ENCODE measurements at places on chromosomes 11 and 22.

GRCh38 chr11:78499971-78500370 is 74.7 kb downstream of the NARS2 start:
- no peak for DNase-seq

GRCh38 chr22:44424867-44425693 is 73.0 kb downstream of the RTL6 start:
- DNase-seq, result no peak

DNA sequence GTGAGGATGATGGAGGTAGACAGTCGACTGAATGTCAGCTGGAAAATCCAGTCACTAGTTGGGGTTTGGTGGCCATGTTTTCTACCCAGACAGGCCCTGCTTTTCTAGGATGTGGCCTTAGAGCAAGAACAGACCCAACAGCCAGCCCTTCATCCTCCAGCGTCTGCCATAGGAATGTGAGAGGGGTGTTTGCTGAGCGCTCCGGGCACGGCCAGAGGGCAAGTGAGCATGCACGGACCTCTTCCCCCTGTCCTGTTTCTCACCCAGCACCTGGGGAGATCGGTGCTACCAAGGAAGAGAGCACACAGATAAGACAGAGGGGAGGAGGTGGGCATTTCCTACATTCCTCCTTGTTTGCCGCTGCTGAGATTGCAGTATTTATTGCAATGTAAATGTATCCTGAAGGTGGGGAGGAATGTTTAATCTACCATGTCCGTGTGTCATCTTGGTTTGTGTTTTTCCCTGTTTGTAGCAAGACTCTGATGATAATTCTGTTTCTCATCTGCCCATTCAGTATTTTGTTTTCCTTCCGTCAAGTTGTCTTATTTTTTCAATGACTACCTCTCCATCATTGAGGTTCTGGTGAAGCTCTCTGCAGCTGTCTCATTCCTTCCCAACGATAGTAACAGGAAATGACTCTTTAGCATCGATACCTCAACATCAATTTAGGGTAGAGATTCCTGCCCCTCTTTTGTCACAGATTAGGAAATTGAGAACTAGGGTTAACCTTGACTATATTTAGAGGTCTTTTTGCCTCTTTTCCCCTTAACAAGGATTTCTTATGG is 4.9 kb upstream of the ATF4 start:
- DNase-seq, result no peak

DNA sequence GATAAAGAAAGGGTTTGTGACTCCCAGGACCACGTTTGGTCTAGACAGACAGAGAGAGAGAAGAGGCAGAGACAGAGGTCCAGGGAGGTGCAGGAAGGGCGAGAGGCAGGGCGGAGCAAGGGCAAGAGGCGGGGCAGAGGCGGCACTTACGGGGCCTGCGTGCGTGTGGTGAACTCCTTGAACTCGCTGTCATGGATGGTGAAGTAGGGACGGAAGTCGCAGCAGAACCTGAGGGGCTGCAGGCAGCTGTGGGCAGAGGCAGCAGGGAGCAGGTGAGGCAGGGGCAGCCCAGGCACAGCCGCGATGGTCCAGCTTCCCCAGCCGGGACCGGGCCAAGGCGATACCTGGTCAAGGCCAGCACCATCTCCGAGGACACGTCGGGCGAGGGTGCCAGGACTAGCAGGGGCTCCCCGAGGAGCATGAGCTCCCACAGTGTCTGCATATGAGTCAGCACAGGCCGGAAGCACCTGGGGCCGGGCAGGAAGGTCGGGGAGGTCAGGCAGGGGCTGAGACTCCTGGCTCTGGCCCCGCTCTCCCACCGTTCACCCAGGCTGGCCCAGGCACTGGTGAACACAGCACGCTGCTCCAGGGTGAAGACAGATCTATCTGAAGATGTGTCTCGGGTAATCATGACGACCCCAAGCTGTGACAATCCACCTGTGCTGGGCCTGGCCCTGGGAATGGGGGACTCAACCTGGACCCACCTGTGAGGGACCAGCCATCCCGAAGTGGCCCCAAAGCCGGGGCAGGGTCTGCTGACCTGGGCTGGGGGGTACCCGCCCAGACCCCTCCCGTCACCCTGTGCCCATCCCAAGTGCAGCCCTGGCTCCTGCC is 7.2 kb upstream of the PLXNB2 start:
- peak; percentile 64 for DNase-seq

- no peak for DNase-seq
These were observed 25.7 kb downstream of the DRICH1 start for GRCh38 chr22:23606204-23607131.

GRCh38 chr11:64210301-64211020 is 3.9 kb downstream of the FERMT3 start:
- DNase-seq, result no peak

GRCh38 chr11:17351172-17351509 is 459 bp upstream of the NCR3LG1 start:
- DNase-seq, result no peak

DNA sequence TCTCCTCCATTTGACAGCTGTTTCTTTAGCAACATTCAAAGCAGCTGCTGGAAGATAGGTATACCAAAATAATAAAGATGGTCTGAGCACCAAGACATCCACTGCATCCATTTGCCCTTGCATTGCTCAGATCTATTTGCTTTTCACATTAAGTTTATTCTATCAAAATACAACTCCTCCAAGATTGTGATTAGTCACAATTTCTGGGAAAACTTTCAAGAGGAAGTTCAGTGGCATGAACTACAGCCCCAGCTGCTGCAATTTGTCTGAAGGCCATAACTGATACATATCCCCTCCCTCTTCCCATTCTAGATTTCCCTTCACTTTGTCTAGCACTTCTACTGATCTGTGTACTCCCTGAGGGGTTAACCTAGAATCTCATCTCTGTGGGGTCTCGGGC is 117.5 kb upstream of the CEP126 start:
- DNase-seq, result no peak

DNA sequence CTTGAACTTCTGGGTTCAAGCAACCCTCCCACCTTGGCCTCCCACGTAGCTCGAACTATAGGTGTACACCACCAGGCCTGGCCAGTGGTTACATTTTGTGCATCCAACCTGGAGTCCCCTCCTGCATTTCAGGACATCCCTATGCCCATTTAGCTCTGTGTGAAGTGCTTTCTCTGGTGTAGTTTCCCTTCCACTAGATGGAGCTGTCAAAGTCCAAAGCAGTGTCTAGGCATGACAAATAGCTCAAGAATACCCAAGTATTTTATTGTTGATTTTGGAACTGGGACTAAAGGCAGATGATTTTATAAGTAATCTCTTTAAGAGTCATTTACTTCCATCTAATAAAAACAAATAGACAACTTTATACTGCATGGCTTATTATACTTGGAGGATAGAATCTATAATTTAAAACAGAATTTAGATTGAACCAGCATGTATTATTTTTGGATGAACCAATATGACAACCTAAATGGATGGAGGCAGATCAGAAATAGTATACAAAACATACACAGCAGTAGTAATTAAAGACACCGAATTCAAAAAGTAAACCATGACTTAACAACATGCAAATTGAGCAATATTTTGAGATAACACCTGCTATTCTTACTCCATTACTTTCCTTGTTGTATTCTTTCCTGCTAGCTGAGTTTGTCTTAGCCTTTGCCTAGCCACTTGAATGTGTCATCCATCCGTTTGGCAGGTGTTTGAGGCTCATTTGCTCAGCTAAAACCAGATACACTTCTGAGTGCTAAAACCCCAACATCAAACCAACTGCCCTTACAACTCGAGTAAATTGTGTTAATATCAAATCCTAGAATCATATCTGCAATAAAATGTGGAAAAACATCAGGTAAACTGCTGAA is 37.7 kb downstream of the EIF4ENIF1 start:
- DNase-seq, result no peak

GRCh38 chr11:122633219-122633829 is 22.2 kb upstream of the UBASH3B start:
- no peak for DNase-seq

GRCh38 chr22:20430720-20431510 is 6.7 kb downstream of the SCARF2 start:
- peak; percentile 44 for DNase-seq

DNA sequence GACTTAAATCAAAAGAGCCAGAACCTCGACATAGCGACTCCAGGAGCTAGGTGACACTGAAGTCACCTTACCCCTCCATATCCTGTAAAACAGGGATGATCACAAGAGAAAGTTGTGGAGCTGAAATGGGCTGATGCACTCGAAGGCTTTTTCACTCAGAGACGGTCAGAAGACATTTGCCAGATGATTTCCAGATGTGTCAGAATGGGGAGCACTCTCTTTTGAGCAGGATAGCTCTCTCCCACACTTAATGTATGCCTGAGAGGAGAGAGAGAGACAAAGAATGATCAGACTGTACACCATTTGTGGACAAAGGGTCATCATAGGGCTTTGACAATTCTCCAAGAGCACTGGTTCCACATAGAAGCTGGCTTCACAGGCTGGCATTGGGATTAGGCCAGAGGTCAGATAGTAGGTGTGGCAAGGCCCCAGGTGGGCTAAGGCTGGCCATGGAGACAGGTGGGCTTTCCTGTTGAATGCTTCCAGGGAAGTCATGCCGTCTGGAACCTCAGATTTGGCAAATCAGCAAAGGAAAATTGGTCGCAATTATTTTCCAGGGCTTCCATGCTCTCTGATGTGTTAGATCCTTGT is 42.3 kb upstream of the ETS1 start:
- no peak for DNase-seq

DNA sequence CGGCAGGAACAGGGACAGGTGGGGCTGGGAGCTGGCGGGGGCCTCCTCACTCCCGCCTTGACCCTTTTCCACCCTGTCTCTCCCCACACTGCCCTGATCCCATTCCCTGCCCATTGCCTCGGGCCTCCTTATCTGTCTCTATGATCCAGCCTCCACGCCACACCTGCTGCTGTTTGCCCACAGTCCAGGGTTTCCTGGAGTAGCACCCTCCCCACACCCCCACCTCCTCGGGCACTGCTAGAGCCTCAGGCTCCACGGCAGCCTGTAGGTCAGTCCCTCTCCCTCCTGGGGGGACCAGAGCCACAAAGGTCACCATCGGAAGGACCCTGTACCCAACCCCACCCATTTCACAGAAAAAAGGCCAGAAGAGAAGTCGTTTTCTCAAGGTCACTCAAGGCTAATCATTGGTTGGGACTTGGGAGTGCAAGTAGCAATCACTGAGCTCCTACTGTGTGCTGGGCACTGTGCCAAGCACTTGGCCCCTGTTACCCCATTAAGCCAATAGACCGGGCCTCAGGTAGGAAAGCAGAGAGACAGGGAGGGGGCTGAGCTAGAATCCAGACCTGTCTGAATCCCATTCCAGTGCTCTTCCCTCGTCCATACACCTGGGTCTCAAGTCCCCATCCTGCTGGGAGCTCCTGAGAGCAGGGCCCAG is 71.8 kb downstream of the PDE2A start:
- no peak for DNase-seq

DNA sequence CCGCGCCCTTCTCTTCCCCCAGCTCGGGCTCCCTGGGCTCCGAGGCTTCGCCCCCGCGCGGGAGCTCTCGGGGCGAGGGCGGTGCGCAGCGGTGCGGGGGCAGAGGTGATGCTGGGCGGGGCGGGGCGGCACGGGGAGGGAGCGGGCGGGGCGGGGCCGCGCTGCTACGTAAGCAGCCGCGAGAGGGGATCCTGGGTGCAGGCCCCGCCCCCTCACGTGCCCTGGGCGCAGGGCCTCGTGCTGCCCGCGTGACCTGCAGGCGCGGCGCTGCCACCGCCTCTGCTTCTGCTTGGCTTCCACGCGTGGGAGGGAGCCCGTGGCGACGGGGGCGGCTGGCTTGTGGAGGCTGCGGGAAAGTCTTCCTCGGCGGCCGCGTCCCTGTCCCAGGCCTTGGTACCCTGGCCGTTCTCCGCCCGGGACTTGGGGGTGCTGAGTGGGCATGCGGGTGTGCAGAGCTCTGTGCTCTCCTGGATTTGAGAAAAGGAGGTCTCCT is 132.6 kb upstream of the HSD17B12 start:
- no peak for DNase-seq

- no peak for DNase-seq
These were observed 81.0 kb downstream of the SLC36A4 start for GRCh38 chr11:93116641-93117441.

- DNase-seq, result no peak
These were observed 373.7 kb upstream of the B3GAT1 start for GRCh38 chr11:134785660-134786284.

DNA sequence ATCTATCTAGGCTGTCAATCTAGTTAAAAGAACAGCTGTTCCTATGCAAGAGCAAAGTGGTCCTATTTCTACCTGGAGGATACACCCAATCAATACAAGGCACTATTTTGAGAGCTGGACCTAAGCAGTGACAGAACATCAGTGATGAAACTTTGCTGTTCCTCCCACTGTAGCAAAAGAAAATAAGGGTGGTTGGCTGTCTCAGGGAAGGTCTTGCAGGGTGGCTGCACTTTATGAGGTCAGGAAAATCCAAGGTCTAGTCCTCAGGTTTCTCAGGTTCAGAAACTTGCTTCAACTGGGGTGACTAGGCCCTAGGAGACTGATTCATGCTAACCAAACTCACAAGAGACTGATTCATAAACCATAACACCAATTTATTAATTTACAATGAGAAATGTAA is 11.6 kb downstream of the CPSF7 start:
- DNase-seq, result no peak

DNA sequence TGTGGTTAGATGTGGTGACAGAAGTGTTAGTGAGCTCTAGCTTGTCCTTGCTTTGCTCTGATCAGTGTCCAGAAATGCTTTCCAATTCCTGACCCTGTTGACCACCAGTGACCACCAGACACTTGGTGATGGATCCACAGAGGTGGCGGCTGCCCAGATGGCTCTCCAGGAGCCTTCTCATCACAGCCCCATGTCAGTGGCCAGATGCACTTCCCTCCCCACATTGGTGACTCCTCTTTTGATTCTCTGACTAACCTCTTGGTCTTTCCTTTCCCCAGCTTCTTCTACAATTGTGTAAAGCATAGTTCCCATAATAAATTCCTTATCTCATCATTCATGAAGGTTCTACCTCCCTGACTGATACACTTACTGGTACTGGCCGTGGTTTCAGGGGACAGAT is 40.1 kb upstream of the CXCR5 start:
- no peak for DNase-seq

DNA sequence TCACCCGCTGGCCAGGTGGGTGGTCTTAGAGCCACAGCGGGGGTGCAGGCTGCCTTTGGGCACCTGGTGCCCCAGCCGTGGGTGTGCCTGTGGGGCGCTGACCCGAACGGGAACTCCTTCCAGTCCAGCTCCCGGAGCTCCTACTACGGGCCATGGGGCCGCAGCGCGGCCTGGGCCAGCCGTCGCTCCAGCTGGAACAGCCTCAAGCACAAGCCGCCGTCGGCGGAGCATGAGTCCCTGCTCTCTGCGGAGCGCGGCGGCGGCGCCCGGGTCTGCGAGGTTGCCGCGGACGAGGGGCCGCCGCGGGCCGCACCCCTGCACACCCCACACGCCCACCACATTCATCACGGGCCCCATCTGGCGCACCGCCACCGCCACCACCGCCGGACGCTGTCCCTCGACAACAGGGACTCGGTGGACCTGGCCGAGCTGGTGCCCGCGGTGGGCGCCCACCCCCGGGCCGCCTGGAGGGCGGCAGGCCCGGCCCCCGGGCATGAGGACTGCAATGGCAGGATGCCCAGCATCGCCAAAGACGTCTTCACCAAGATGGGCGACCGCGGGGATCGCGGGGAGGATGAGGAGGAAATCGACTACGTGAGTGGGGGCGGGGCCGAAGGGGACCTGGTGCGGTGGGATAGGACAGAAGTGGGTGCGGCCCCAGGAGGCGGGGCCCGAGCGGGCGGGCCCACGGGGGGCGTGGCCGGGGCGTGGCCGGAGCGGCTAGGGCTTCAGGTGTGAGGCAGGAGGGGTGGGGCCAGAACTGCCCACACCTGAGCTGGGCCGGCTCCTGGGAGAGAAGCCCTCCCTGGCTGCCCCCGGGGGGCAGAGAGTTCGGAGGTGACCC is 91.5 kb downstream of the CACNA1I start:
- DNase-seq, result peak; percentile 75

GRCh38 chr11:64553554-64554201 is 37.3 kb upstream of the SLC22A12 start:
- DNase-seq, result peak; percentile 45

GRCh38 chr11:33829430-33830141 is 55.3 kb upstream of the FBXO3 start:
- DNase-seq, result peak; percentile 36
